ENCODE measurements at places on chromosomes 16 and 17. TPM values are rescaled to one million over a fixed set of nuclear protein-coding genes. Genes with fewer than 3 reads are reported as not detected.

DNA sequence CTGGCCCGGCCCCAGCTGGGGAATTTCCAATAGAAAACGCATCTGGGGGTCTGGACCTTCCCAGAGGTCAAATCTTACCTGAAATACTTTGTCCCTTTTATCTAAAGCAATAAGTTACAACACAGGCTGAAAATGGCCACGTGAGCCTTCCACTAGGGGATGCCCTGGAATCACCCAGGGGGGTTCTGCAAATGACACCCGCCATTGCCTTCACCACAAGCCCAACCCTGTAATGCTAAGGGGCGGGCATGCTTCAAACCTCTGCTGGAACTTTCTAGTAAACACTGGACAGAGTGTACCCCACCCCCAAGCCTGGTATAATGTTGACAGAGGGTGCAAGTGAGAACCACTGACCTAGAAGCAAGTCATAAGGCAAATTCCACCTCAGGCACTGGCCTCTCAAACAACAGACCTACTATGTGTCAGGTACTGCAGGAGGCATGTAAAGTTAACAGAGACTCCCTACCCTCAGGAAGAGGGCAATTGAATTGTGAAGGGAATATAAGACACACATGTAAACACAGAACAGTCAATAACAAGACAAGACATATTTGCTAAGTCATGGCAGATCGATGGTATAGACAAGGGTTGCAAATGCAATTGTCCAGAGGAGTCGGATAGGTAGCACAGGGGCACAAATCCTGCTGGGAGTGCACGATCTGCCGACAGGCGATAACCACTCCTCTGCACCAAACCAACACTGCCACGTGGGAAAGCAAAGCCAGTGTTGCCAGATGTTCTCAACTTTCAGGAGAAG is 59.0 kb downstream of the ARHGAP17 start:
- DNase-seq = no peak

- DNase-seq = peak; percentile 58
These were observed 23.7 kb downstream of the CLEC3A start for GRCh38 chr16:78045865-78046581.

DNA sequence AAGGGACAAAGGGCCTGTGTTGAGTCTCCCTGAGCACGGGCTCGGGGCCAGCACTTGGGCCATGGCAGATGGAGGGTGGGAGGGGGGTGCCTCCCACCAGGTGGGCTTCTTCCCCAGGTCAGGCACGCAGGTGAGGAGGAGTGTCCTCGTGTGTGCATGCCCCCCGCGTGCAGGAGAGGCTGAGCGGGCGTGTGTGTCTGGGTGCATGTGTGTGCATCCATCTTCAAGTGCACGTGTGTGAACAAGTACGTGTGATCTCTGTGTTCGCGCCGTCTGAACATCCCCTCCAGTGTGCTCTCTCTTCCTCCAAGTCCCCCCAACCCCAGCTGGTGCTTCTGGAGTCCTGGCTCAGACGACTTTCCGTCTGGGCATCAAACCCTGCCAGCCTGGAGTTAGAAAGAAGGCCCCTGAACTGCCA is 2.7 kb upstream of the ZG16B start:
- DNase-seq = no peak

RHBDL1 gene
- total RNA-seq = 0.60 TPM

GRCh38 chr16:10566613-10567012 is 13.8 kb downstream of the EMP2 start:
- DNase-seq = no peak

FOXN1 gene
- total RNA-seq = not detected

GRCh38 chr16:17784073-17784472 is 313.3 kb upstream of the XYLT1 start:
- DNase-seq = peak; percentile 9

MYH1 gene
- total RNA-seq = not detected

KLHL10 gene
- not detected for total RNA-seq

ATF7IP2 gene
- 17.6 TPM for total RNA-seq

DNA sequence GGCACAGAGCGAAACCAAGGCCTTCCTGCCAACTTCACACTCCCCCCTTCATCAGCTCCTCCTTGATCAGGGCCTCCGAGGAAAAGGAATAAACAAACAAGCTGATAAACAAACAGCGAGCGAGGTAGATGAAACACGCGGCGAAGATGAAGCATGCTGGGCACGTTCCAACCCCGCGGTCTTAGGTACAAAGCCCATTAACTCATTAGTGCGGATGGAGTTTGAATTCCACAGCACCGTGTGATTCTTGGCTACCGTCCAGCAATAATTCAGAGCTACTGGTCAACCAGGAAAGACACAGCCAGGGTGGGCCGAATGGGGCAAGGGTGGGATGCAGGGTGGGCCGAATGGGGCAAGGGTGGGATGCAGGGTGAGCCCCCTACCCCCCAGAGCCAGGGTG is 67.3 kb downstream of the RBFOX3 start:
- DNase-seq = no peak

DNA sequence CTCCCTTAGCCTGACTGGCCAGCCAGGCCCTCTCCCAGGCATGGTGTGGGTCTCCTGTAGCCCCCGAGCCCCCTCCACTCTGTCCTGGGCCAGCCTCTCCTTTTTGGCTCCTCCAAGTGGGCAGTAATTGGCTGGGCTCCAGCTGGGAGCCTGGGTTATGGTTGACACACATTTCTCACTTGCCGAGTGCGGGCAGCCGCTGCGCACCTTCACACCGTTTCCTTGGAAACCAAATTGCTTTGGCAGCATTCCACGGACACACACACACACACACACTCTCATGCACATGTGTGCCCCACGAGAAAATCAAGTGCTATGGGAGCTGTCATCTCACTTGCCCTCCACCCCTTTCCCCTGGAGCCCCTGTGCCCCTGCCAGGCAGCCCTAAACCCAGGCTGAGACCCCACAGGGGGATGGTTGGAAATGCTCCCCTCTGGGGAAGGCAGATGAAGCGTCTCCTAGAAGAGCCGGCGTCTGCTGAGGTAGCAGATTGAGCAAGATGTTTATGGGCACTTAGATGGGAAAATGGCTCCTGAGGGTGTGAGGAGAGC is 402.7 kb upstream of the TNRC6C start:
- no peak for DNase-seq

BANP gene
- 35.1 TPM for total RNA-seq

DNA sequence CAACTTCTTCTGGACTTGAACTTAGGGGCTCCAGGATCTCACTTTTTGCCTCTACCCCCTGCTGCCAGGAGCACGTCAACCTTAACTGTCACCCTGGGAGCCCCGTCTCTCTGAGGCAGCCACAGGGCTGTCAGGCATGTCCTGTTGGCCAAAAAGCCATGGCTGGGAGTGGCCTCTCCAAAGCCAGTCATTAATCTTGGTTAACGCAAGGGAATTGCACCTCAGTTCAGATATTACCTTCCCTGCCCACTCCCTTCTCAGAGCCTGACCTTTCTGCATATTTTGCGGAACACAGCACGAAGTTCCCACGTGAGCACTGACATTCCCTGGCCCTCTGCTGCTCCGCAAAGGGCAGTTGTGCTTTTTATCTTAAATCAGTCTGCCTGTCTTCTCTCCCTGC is 44.2 kb upstream of the CIBAR2 start:
- no peak for DNase-seq

- no peak for DNase-seq
These were observed 929 bp downstream of the TMEM11 start for GRCh38 chr17:21212826-21213637.

GRCh38 chr17:44898768-44899073 is 524 bp downstream of the EFTUD2 start:
- no peak for DNase-seq

DNA sequence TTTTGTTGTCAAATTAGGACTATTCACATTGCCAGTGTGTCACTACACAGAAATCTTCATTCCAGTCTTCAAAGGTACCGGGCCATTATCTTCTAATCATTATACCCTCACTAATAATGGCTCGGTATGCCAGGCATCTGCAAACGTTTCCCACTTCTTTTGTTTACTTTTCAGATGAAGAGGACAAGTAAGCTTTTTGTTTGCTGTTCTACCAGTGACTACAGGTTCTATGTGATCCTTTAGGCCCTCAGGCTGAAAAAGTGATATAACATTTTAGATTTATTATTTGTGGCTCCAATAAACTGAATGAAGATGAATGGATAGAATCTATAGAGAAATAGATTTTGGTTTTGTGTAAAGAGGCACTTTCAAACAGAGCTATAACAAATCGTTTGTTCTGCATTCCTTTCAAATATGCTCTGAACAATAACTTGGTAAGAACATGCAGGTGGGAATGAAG is 403 bp upstream of the KRTAP3-1 start:
- no peak for DNase-seq

- DNase-seq = no peak
These were observed 34.4 kb downstream of the NLRC3 start for GRCh38 chr16:3542601-3543373.

DNA sequence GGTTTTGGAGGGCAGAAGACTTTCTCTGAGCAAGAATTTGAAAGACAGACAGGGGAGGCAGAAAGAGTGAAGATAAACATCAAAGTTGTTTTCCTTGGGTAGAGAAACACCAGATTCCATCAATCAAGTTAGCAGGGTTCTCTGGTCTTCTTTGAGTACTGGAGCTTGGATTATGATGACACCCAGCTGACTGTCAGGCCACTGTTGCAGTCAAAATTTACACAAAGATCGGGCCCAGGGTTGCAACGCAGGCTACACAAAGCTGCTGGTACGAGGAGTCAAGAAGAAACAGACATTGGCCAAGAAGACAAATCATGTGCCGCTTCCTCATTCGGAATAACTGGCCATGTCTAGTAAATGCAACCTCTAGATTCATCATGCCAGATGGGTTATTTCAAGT is 396.2 kb upstream of the XYLT1 start:
- no peak for DNase-seq

DNA sequence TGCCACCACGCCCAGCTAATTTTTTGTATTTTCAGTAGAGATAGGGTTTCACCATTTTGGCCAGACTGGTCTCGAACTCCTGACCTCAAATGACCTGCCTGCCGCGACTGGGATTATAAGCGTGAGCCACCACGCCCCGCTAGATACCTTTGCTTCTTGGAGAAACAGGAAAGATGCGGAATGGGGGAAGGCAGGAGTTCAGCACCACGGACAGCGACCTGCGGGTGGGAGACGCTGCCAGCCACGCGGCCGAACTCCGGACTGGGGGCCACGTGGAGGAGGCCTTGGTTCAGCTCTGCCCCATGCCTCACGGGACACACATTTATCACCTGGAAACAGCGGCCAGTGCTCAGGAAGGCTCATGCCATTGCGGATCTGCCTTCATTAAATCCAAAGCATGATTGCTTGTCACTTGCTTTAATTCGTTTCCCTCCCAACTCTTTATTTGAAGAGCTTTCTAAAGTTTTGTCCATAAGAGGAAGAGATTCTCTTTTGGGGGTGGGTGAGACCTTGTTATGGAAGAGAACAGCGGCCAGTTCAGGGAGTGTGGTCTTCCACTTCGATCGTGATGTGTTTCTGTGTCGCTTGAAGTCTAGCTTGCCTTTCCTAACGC is 219.9 kb downstream of the ENGASE start:
- peak; percentile 67 for DNase-seq

- DNase-seq = no peak
These were observed 1.4 kb upstream of the SPNS2 start for GRCh38 chr17:4497101-4497824.

GRCh38 chr17:40958086-40958953 is 8.4 kb downstream of the KRT39 start:
- no peak for DNase-seq

GRCh38 chr16:2040787-2041522 is 6.7 kb downstream of the NTHL1 start:
- no peak for DNase-seq

DNA sequence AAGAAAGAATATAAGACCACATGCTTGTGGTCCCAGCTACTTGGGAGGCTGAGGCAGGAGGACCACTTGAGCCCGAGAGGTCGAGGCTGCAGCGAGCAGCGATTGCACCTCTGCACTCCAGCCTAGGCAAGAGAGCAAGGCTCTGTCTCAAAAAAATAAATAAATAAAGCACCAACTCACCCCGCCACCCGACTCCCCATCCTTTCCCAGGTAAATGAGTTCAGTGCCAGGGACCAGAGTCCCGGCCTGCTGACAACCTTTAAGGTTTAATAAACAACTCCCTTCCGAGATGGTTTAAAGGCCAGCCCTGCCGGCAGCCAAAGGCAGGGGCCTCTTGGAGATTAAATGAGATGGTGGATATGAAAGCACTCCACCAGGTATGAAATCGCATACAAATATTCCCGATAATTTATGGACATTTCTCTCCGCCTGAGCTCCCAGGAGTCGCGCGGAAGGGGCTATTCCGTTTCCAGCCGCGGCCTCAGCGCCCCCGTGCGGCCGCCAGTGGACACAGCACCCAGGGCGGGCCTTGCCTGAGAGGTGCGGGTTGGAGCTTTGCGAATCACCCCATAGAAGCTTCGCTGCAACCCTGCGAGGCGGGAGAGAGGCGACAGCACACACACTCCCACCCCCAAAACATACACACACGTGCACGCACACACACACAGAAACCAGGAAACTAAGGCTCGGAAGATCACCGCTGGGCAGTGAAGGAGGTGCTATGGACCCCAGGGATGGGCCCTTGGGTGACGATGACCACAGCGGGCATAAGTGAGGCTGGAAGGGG is 4.0 kb upstream of the RPL38 start:
- peak; percentile 69 for DNase-seq

- DNase-seq = no peak
These were observed 568.7 kb upstream of the HSBP1 start for GRCh38 chr16:83238949-83239691.

SMIM5 gene
- not detected for total RNA-seq

ZFP3 gene
- total RNA-seq = 0.62 TPM

KRT13 gene
- total RNA-seq = not detected

DNA sequence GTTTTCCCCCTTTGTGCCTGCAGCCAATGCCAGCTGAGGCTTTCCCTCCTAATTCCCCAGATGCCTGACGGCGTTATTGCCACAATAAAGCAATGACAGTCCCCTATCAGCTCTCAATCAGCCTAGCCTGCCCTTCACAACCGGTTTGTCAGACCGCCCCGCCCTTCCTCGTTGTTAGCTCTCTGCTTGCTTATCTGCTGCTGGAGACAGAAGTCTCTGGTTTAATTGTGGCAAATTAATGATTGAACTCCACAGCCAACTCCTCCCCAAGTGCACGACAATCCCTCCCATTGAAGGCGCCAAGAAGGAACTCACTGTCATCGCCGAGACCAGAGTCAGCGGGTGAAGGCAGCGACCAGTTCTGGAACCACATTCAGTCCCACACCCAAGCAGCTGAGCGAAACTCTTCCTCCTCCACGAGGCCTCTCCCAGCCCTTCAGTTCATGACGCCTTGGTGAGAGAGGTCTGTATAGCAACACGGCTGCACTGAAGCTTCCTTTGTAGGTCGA is 474.4 kb downstream of the SLC39A11 start:
- peak; percentile 27 for DNase-seq
